Bronchus fibroblast of lung (primary cell): ENCODE measurements at places on chromosomes 5 and 9. TPM values are rescaled to one million over a fixed set of nuclear protein-coding genes. Genes with fewer than 3 reads are reported as not detected.

The FBXL7 gene
- 6.7 and 6.8 TPM in 2 replicates for total RNA-seq

The DNM1 gene
- 4.5 and 5.7 TPM in 2 replicates for total RNA-seq

The FAM200C gene
- 2.7 TPM in 2 replicates for total RNA-seq

The PCDH1 gene
- 0.15 and 0.17 TPM in 2 replicates for total RNA-seq

The FGD3 gene
- total RNA-seq: not detected in 2 replicates

The NR5A1 gene
- total RNA-seq: not detected in 2 replicates

The STPG3 gene
- total RNA-seq: not detected in 2 replicates

The CDO1 gene
- 8.0 and 19.0 TPM in 2 replicates for total RNA-seq

The MARVELD2 gene
- total RNA-seq: 2.1 and 2.2 TPM in 2 replicates

The RMRP gene
- 46,048 and 56,930 TPM in 2 replicates for total RNA-seq

The DAB2IP gene
- 9.8 and 10.1 TPM in 2 replicates for total RNA-seq

The CERCAM gene
- 58.6 and 63.5 TPM in 2 replicates for total RNA-seq

The QRFP gene
- total RNA-seq: not detected in 2 replicates

The GNA14 gene
- total RNA-seq: under 0.01 and 0.17 TPM in 2 replicates

The FOXD4L5 gene
- not detected in 2 replicates for total RNA-seq

The LCP2 gene
- not detected in 2 replicates for total RNA-seq

The DMRT3 gene
- total RNA-seq: not detected in 2 replicates

The ARL10 gene
- total RNA-seq: 2.2 and 3.4 TPM in 2 replicates

The AQP7 gene
- total RNA-seq: not detected in 2 replicates

The ITGA2 gene
- 4.8 and 5.5 TPM in 2 replicates for total RNA-seq

The ACTBL2 gene
- 0.15 and 0.34 TPM in 2 replicates for total RNA-seq

The PDE6A gene
- not detected in 2 replicates for total RNA-seq

The CRB2 gene
- total RNA-seq: under 0.01 TPM in 1 of 2 replicates, not detected in the other

The EXOC3 gene
- total RNA-seq: 28.1 and 31.8 TPM in 2 replicates

The ALDH7A1 gene
- 26.9 and 38.1 TPM in 2 replicates for total RNA-seq

The CCDC152 gene
- 2.8 and 4.0 TPM in 2 replicates for total RNA-seq

The PCDHB11 gene
- under 0.01 TPM in 2 replicates for total RNA-seq

The ARHGEF39 gene
- total RNA-seq: 15.0 and 16.5 TPM in 2 replicates

The LHX6 gene
- total RNA-seq: not detected in 2 replicates

The PCDHGC3 gene
- total RNA-seq: 39.3 and 42.2 TPM in 2 replicates

The SMIM33 gene
- total RNA-seq: not detected in 2 replicates

The RALGPS1 gene
- total RNA-seq: 0.67 and 2.7 TPM in 2 replicates

The CLIC3 gene
- 1.3 and 4.0 TPM in 2 replicates for total RNA-seq

The RMI1 gene
- total RNA-seq: 3.7 and 7.1 TPM in 2 replicates

The BSPRY gene
- total RNA-seq: not detected in 2 replicates

The LECT2 gene
- not detected in 2 replicates for total RNA-seq

The BHMT gene
- total RNA-seq: not detected in 2 replicates
